ENCODE measurements at places on chromosomes 3 and 15.

DNA sequence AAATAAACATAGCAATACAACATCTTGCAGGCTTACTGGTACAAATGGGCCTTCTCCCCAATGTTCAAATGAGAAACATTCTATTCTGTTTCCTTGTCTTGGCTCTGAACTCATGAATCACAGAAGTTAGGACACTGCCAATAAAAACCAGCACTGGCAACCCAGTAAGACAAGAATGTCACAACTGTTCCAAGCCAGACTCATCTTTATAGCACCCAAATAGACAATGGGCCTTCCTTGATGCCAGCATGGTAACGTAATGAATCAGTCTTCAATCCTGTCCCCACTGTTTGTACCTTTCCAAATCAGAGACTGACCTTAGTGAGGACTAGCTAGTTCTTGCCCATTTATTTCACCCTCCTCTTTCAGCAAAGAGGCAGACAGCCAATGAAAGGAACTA, 14.1 kb upstream of the RPS17 start:
- no peak for DNase-seq

GRCh38 chr15:33045066-33045810, 149.3 kb downstream of the FMN1 start:
- no peak for DNase-seq

DNA sequence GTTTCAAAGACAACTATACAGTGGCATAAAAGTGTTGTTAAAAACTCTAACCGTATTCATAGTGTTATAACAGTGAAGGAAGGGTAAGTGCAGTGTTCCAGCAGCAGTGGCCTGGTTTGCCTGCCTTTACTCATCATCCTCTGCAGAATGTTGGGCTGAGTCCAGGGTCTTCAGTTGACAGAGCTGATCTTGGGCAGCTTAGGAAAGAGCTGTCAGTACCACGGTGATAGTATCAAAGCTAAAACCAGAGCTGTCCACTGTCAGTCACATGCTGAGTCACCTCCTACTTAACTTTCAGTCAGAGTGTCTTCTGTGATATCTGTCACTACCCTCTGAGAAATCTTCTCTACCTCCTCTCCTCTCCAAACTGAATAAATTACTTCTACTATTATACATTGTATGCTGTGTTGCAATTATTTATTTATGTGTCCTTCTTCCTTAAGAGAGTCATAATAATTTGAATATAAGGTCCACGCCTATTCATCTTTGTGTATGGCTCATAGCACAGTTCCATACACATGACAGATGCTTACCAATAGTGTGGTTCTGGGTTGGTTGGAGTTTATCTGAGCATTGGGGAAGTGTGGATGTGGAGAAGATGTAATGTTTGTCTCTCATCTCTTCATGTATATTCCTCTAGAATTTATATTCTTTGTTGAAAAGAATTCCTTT, 242.1 kb downstream of the ZIC1 start:
- DNase-seq: no peak

DNA sequence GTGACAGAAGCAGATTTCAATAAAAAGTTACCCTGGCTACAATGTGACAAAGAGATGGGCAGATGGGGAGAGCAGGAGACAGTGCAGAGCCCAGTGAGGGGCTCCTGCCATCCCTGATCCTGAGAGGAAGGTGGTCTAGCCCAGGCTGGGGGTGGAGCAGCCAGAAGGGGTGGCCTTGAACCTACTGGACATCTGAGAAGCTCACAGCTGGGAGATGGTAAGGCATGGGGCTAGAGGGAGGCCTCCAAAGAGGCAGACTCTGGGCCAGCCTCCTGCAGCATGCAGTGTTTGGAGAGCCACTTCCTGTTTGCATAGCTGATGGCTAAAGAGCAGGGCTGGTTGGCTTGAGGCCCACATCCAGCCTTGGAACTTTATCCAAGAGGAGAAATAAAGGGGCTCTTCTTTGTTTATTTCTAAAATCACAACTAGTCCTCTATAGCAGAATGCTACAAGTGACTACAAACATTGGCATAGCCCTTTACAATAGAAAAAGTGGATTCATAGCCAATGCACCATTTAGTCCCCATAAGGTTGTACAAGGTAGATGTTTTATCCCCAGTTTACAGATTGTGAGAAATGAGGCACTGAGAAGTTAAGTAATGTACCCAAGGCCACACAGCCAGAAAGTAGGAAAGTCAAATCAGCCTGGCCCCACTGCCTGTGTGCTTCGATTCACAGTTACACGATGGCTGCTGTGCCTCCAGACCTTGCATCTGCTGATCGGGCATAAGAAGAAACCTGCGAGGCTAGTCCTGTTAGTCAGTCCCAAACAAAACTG, 4.6 kb downstream of the EFCC1 start:
- no peak for DNase-seq

GRCh38 chr15:22954798-22955543, 25.2 kb downstream of the CYFIP1 start:
- DNase-seq: no peak
